ENCODE measurements at places on chromosomes 4 and X.

DNA sequence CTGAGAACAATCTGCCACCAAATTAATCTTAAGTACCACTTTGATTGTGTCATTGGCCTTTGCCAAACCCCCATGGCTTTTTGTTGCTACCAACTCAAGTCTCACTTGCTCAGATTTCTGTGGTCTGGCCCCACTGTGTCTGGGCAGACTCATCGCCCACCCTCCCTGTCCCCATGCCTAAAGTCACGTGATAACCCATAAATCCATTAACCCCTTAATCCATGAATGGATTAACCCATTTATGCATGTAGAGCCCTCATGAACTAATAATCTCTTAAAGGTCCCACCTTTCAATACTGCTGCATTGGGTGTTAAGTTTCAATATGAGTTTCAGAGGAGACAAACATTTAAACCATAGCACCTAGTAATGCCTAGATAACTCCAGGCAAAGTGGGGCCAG lies 78.5 kb upstream of the BLTP1 start:
- DNase-seq: no peak

- no peak for DNase-seq
Measured at GRCh38 chrX:68190799-68191198, 242.5 kb downstream of the OPHN1 start.

- no peak for DNase-seq
Measured at GRCh38 chrX:134706138-134706537, 47.9 kb upstream of the PLAC1 start.

- DNase-seq: peak; percentile 85
Measured at GRCh38 chr4:7101692-7102515, 34.0 kb upstream of the GRPEL1 start.

- no peak for DNase-seq
Measured at GRCh38 chrX:11967986-11968869, 170.0 kb upstream of the FRMPD4 start.

GRCh38 chrX:118179161-118179560 lies 62.6 kb upstream of the KLHL13 start:
- DNase-seq: no peak

- no peak for DNase-seq
Measured at GRCh38 chr4:155473420-155474095, 96.8 kb upstream of the MAP9 start.

DNA sequence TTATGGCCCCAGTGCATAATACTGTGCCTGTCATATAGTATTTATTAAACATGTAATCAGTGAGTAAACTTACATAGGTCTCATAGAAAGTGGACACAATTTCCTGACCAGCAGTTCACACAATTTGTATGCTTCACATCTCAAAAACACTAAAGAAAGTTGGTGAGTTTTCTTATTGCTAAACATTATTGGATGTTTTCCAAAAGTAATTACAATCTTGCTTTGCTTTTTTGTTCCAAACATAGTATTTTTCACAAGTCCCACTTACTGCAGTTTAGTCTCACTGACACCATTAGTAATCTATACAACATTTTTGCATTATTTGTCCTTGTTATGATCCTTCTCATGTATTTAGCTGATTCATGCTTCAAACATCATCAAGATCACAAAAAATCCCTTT lies 132.5 kb downstream of the TBCK start:
- DNase-seq: no peak

DNA sequence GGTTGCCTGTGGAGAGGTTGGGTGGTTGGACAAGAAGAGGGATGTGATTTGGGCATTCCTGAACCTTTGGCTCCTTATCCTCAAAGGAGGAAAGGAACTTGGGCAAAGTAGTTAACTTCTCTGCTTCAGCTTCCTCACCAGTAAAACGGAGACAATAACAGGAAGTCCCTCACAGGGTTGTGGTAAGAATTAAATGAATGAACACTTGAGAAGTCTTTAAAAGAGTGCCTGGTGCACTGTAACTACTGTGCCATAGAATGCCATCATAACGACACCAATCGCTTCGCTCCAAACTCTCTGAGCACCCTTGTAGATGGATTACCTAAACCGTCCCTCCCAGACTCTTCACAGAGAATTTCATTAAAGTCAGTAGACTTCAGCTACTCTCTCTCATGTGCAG lies 10.5 kb downstream of the ZCCHC18 start:
- no peak for DNase-seq

- DNase-seq: no peak
Measured at GRCh38 chr4:112290341-112290740, 4.6 kb upstream of the TIFA start.

Data from HEK293T (cell line).